Nephron progenitor cell (in vitro differentiated cells): ENCODE measurements at places on chromosomes 6 and 20.

DNA sequence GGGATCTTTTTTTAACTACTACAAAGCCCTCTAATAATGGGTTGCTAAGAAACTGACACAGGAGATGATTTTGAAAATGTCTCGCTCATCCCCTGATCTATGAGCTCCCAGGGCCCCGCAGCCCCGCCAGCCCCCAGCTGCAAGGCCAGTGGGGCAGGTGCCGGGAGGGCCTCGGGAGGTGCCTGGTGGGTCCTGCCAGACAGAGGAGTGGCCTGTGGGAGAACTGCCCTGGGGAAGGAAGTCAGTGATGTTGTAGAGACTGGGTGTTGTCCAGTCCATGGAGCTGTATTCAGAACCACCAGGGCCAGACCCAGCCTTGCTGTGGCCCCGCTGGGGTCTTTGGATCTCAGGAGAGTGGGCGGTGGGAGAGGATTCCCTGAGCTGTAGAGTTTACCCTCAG lies 258.7 kb downstream of the TAF4 start:
- peaks cover 33% of the 10 kb centered on the region for H3K27me3 ChIP-seq
- no peak overlapping the region for H3K4me3 ChIP-seq
- no peak for DNase-seq
- no peak overlapping the region for H3K27ac ChIP-seq
- H3K36me3 ChIP-seq: no peaks in the 10 kb centered on the region
- H3K4me1 ChIP-seq: peaks cover 28% of the 10 kb centered on the region

DNA sequence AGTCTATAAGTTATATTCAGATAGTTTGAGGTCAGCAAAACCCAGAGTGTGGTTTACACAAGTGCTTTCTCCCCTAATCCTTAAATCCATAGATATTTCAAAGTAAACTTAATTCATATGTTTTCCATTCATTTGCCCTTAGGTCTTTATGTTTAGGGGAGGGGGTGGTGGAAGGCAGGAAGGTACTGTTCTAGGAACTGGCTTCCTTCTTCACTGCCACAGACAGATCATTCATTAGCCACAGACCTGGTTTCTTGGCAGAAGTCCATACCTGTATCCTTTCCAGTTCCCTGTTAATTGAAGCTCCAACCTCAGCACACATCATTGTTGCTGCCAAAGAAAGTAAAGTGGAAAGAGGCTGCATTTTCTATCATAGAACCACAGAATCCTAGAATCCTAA lies 123.0 kb downstream of the AIG1 start:
- no peak for DNase-seq
- no peaks in the 10 kb centered on the region for H3K4me1 ChIP-seq
- no peak overlapping the region for H3K27ac ChIP-seq
- H3K27me3 ChIP-seq: no peaks in the 10 kb centered on the region

DNA sequence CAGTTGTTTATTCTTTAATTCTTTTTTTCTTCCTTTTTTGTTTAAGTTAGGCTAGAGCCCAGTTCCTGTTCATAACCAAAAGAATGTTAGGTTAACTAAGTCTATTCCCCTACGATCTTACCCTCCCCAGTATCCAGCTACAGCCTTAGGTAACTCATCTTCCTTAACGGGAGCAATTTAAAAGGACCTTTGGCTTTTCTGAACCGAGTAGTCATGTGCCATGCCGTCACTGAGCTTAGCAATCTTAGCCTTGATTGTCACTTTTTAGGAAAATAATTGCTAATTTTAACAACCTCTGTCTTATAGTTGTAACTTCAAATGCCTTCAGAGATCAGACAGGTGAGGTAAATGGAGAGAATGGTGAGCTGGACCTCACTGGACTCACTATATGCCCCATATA lies 6.2 kb downstream of the METTL24 start:
- peaks cover 3% of the 10 kb centered on the region for H3K36me3 ChIP-seq
- peak overlapping the region; percentile 42 for H3K4me3 ChIP-seq
- DNase-seq: no peak
- H3K4me1 ChIP-seq: peaks cover 84% of the 10 kb centered on the region
- peak overlapping the region; percentile 98 for H3K27ac ChIP-seq

DNA sequence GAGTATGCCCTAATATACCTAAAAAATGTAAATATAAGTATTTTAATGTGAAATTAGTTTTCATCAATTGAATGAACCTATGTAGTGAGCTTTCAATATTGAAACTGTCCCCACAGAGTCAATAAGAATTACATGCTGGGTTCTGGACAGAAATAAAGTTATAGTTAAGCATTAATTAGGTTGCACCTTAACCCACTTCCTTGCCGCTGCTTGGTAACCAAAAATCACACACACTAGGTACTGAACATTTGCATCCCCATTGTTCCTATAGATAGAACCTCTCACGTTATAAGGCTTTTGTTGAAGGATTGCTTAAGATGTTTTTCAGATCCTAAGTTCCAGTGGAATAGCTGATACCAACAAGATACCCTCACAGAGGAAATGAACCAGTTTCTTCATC lies 237.1 kb upstream of the OPRM1 start:
- no peak overlapping the region for H3K27ac ChIP-seq
- no peaks in the 10 kb centered on the region for H3K36me3 ChIP-seq

DNA sequence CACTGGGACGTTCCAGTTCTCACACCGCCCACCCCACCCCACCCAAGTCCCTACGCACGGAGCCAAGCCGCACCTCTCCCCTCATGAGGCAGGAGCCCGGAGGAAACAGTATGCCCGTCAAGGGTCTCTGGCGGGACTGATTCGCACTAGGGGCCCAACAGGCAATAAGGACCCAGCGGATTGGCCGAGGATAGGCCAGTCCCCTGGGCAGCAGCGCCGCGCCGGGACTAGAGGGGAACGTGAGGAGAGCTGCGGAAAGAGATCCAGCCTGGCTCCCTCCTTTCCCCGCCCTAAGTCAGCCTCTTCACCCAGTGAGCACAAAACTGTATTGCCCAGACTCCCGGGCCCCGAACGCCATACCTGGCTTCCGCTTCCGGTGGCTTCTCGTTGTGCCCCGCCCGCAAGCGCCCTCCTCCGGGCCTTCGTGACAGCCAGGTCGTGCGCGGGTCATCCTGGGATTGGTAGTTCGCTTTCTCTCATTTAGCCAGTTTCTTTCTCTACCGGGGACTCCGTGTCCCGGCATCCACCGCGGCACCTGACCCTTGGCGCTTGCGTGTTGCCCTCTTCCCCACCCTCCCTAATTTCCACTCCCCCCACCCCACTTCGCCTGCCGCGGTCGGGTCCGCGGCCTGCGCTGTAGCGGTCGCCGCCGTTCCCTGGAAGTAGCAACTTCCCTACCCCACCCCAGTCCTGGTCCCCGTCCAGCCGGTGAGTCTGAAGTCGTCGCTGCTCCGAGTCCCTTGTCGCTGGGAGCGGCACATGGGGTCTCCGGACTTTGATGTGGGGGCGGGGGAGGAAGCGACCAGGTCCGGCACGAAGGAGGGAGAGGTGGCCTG lies at the start of gene CSNK2B:
CSNK2B (plus strand) TSS at position 580 of the 836 bp plus-strand sequence. CDS start 752 bp downstream, outside the sequence.
- H3K27me3 ChIP-seq: peaks cover 8% of the 10 kb centered on the region
- peaks cover 58% of the 10 kb centered on the region for H3K4me1 ChIP-seq
- DNase-seq: peak; percentile 95
- peak within 1 kb of the TSS; percentile 96 for H3K27ac ChIP-seq
- peak within 1 kb of the TSS; percentile 93 for H3K4me3 ChIP-seq

DNA sequence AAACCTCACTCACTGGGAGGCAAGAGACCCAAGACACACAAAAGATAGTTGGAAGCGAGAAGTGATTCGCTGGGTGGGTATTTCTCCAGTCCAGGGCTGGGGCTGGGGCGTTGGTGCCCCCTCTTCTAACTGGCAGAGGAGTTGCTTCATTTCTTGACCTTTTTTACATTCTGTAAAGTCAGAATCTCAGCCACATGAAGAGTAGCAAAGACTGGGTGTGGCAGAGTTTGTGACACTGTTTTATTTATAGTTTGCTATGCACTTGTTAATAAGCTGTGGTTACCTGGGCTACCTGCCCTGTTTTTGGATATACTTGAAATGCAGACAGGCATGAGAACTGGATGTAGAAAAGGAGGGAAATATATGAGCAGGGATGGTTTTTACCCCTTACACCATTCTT lies 42.3 kb downstream of the IL20RA start:
- H3K36me3 ChIP-seq: no peaks in the 10 kb centered on the region
- no peak overlapping the region for H3K4me3 ChIP-seq
- peaks cover 5% of the 10 kb centered on the region for H3K27me3 ChIP-seq

DNA sequence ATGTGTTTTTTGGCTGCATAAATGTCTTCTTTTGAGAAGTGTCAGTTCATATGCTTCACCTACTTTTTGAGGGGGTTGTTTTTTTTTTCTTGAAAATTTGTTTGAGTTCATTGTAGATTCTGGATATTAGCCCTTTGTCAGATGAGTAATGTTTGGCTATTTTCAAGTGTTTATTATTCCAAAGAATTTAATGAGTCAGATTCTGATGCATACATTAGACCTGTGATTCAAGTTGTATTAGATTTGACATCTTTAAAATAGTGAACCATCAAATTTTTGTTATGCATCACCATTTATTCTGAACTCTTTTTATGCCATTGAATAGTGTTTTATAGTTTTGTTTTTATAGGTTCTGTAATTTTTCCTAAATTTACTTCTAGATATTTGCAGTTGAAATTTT lies 319.3 kb downstream of the PKHD1 start:
- no peak overlapping the region for H3K27ac ChIP-seq
- no peaks in the 10 kb centered on the region for H3K27me3 ChIP-seq
- no peak overlapping the region for H3K4me3 ChIP-seq
- DNase-seq: no peak
- no peaks in the 10 kb centered on the region for H3K36me3 ChIP-seq

- H3K27me3 ChIP-seq: no peaks in the 10 kb centered on the region
- DNase-seq: no peak
Observed at GRCh38 chr6:21140966-21141365, 452.6 kb upstream of the SOX4 start.

DNA sequence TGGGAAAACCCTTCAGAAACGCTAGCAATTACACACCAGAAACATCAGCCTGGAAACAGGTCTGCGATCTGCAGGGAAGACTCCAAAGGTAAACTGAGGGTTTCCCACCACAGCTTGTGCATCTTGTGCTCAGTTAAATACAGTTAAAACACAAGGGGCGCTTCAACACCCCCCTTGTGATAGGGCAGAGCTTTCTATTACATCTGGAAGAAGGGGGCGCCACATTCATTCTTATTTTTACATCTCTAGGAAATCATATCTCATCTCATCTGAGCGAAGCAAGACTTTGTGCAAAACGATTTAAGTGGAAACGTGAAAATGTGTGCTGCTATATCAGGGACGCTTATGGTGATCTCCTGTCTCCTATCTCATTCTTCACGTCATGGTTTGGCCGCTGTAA lies 58.5 kb downstream of the PRND start:
- H3K4me1 ChIP-seq: peaks cover 13% of the 10 kb centered on the region
- H3K27me3 ChIP-seq: peaks cover 3% of the 10 kb centered on the region
- no peak overlapping the region for H3K27ac ChIP-seq

DNA sequence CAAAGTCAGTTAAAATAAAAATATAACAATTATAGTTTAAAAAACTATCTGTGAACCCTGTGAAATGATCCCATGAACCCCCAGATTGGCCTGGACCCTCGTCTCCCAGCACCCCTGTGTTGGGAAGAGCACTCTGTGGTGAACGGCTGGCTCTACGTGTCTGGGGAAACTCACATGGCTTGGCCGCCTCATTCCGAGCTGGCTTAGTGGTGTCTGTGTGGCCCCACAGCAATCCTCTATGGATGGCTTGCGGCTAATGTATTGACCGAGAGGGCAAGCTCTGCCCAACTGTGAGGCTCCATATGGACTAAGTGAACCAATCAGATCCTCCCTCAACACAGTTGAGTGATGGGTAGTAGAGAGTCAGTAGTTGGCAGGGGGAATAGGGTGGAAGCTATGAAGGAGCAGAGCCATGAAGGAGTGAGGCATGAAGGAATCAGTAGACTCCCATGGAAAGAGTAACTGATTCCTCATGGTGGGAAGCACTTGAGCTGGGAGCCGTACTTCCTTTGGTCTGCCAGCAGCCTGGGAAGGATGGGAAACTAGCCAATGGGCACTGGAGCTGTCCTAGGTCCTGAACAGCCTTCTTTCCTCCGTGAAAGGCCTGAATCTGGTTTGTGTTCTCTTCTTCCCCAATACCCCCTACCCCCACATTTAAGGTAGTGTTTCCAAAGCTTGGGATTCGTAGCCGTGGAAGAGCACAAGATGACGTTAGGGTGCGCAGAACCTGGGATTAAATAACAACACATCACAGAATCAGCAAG lies 21.6 kb upstream of the ZNF831 start:
- peaks cover 4% of the 10 kb centered on the region for H3K27me3 ChIP-seq
- H3K36me3 ChIP-seq: no peaks in the 10 kb centered on the region
- H3K4me1 ChIP-seq: peaks cover 16% of the 10 kb centered on the region
- DNase-seq: peak; percentile 75

DNA sequence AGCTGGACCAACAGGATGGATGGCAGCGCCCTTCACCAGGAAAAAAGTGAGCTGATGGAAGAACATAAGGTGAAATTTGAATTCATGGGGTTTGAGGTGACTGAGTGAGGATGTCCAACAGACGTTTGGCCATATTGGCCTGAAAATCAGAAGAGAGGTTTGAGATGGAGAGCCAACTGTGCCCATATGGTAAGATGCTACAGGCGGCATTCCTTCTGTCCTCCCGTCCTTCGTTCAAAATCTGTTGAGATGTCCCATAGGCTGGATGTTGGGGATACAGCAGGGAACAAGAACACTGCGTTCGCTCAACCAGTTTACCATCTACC lies 468 bp upstream of the CMTR1 start:
- H3K36me3 ChIP-seq: peaks cover 8% of the 10 kb centered on the region
- no peak for DNase-seq
- H3K4me3 ChIP-seq: peak overlapping the region; percentile 93
- peaks cover 18% of the 10 kb centered on the region for H3K27me3 ChIP-seq
- H3K4me1 ChIP-seq: peaks cover 33% of the 10 kb centered on the region

GRCh38 chr6:795046-795685 lies 102.2 kb upstream of the EXOC2 start:
- no peak for DNase-seq
- peaks cover 12% of the 10 kb centered on the region for H3K4me1 ChIP-seq
- no peak overlapping the region for H3K27ac ChIP-seq
- no peaks in the 10 kb centered on the region for H3K36me3 ChIP-seq
- H3K27me3 ChIP-seq: peaks cover 26% of the 10 kb centered on the region

DNA sequence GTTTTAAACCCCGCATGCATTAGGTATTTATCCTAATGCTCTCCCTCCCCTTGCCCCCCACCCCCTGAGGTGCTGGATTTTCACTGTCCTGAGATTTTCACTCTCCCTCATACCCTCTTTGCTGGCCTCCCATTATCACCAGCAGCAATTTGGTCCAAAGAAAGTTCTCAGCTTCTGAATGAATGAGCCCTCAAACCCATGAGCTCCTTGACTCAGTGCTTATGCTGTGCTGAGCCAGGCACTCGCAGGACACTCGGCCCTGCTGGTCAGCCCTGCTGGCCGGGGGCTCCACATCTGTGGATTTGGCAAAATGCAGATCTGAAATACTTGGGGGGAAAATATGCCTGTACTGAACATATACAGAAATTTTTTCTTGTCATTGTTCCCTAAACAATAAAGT lies 153.2 kb upstream of the QKI start:
- H3K36me3 ChIP-seq: no peaks in the 10 kb centered on the region
- H3K27me3 ChIP-seq: peaks cover 19% of the 10 kb centered on the region
- DNase-seq: no peak
- peak overlapping the region; percentile 80 for H3K4me3 ChIP-seq
- H3K4me1 ChIP-seq: peaks cover 44% of the 10 kb centered on the region
- no peak overlapping the region for H3K27ac ChIP-seq
